ENCODE measurements at places on chromosomes 3 and 15.

DNA sequence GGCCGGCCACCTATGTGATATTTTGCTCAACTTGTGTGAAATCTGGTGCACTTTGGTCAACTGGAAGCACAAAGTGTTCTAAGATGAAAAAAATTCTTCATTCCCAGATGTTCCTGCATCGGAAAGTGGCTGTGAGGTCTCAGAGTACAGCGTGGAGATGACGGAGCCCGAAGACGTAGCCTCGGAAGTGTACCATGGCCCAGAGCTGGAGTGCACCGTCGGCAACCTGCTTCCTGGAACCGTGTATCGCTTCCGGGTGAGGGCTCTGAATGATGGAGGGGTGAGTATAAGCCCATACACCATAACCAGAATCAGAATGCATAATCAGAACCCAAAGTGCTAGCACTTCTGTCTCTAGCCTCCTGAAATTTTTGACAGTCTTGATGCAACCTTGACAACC lies 104.3 kb downstream of the GHSR start:
- no peak for DNase-seq

DNA sequence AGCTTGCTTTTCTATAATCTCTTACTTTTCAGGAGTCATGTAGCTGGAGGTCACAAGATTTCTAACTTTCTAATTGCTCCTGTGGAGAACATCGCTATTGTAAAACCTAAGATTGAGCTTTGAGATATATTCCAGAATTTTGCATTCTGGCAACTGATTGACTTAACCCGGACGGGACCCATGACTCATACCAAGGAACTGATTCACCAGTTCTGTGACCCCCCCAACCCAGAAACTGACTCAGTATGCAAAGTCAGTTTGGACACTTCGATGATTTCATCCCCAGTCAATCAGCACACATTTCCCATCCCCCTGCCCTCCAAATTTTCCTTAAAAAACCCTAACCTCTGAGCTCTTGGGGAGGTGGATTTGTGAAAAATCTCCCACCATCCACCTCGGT lies 396.5 kb upstream of the GBE1 start:
- DNase-seq, result no peak

- no peak for DNase-seq
Measured at GRCh38 chr15:75663931-75664421, 16.3 kb downstream of the SNX33 start.

DNA sequence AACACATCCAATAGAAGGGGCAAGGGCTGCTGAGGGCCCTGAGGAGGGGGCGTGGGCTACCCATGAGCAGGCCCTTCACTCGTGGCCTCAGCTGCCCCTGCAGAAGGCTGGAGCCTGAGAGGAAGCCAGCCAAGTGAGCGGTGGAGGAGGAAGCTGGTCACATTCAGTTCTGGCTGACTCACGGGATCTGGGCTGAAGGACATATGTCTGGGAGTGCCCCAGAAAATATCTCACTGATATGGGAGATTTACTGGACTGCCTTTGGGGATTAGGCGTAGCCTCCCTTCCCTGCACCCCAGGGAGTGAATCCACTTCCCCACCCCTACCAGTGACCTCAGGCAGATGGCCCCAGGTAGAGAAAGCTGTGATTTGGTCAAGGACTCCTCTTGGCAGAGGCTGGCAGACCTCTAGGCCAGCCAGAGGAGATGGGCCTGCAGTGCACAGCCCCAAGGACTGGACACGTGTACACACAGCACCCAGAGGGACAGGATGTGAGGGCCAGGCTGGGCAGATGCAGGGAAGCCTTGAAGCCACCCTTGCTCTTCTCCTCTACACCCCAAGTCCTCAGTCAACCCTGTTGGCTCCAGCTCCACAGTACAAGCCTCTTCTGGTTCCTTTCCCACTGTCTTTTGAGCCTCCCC lies 14.2 kb upstream of the ANKDD1A start:
- no peak for DNase-seq

GRCh38 chr15:59616379-59616778 lies 4.8 kb downstream of the GCNT3 start:
- no peak for DNase-seq

- no peak for DNase-seq
Measured at GRCh38 chr3:5057272-5057671, 64.8 kb upstream of the ARL8B start.

DNA sequence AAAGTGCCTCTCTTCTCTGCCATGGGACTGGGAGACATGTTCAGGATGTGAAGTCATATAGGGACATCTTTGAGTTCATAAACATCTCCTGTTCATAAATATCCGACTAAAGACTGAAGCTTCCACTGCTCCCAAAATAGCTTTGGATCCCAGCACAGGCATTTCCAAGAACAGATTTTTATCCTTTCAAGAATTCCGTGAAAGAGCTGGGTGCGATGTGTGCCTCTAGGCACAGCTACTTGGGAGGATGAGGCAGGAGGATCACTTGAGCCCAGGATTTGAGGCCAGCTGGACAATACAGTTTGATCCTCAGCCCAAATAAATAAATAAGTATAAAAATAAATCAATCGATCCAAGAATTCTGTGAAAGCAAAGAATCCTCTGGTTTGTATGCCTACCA lies 6.7 kb upstream of the ISLR2 start:
- no peak for DNase-seq
